ENCODE measurements at places on chromosomes 5 and 9.

- DNase-seq = no peak
Measured at GRCh38 chr5:159041444-159042198, 58.1 kb downstream of the EBF1 start.

DNA sequence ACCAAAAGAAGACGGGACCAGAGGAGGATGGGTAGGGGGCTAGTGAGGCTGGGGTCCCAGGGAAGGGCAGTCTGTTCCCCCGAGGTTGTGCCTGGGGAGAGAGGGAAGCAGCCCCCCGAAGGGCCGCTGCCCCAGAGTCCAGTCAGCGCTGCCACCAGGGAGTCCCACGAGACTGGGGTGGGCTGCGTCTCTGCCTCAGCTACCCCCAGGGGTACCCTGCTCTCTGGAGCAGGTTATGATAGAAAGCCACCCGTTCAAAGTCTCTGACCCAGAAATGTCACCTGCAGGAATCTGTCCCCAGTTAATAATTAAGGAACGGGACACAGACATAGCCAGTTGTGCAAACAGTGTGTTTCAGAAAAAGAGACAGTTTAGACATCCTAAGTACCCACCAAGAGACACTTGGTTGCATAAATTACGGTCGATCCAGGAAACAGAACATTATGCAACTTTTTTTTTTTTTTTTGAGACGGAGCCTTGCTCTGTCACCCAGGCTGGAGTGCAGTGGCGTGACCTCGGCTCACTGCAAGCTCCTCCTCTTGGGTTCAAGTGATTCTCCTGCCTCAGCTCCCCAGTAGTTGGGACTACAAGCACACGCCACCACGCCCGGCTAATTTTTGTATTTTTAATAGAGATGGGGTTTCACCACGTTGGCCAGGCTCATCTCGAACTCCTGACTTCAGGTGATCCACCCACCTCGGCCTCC is 10.7 kb upstream of the AGPAT2 start:
- DNase-seq = no peak

- no peak for DNase-seq
Measured at GRCh38 chr9:132384376-132384775, 22.3 kb downstream of the TTF1 start.

DNA sequence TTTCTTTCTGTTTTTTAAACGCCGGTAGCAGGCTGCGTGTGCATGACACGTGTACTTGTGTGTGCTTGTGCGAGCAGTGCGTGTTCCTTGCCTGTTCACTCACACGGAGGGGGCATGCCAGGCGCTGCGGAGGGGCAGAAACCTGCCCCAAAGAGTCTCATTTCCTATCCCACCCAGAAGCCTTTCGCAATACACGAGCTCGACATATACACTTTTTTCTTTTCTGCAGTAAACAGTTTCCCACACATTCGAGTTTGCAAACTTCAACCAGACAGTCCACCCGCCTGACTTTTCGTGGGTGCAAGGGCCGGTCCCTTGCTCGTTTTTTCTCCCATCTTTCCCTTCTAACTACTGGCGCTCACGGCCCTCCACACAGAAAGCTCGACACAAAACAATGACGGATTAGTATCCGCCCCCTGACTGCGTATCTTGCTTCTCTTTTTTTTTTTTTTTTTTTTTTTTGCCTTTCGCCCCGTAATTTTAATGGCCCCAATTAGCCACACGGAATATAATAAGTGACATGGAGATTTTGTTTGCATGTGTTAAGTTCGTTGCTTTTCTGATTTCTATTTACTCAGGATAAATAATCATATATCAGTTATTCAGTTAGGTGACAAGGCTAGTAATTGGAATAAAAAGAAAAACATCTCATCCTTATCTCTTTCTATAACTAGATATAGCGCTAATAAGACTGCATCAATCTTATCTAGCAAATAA is 5.3 kb upstream of the OTP start:
- no peak for DNase-seq

DNA sequence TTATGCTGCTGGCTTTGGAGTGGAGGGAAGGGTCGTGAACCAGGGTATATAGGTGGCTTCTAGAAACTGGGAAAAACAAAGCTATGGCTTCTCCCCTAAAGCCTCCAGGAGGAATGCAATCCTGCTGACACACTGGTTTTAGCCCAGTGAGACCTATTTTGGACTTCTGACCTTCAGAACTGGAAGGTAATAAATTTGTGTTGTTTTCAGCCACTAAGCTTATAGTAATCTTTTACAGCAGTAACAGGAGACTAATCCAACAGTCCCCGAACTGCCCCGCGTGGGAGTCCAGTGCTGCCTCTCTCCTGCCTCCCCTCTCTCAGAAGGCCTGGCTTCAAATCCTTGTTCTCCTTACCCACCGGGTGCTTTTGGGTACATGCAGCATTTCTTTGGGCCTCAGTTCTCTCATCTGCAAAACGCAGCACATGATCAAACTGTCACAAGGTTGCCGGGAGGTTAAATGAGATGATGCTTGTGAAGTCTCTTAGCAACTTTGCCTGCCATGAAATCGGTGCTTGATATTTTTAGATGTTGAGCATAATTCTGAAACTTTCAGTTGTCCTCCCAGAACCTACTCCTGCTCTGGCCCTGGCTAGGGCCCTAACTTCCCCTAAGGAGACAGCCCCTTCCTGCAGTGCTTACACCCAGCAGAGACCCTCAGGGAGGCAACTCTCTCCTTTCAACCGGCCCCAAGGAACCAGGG is 127.3 kb upstream of the BOD1 start:
- DNase-seq = no peak

GRCh38 chr5:151947931-151948608 is 23.4 kb upstream of the GLRA1 start:
- no peak for DNase-seq

GRCh38 chr5:111618623-111619271 is 106.4 kb upstream of the STARD4 start:
- no peak for DNase-seq

DNA sequence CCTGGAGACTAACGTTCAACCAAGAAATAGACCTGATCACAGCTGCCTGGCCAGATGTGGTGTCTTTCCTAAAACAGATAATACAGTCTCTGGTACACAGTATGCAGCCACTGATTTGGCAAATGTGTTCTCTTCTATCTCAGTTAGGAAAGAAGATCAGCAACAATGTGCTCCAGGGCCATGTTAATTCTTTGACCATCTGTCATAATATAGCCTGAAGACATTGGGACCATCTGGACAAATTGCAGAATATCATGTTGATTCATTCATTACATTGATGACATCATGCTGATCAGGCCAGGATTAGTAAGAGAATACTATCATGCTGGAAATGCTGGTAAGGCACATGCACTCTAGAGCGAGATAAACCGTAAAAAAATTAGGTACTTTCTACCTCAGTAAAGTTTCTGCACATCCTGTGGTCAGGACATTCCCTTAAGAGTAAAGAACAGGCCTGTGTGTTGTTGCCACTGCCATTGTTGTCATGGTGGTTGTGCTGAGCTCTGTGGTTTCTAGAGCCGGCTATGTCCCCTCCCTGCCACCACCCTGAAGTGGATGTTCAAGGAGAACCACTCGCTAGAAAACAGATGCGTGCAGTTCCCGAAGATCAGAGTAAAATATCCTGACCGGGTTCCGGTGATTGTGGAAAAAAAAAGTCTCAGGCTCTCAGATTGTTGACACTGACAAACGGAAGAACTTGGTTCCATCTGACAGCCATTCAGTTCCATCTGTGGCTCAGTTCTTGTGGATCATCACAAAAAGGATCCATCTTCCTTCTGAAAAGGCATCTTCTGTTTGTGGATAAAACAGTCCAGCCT is 6.4 kb upstream of the JMY start:
- no peak for DNase-seq
